ENCODE measurements at places on chromosomes 3 and 15.

- DNase-seq, result no peak
Measured at GRCh38 chr3:66041116-66041515, 2.4 kb upstream of the MAGI1 start.

DNA sequence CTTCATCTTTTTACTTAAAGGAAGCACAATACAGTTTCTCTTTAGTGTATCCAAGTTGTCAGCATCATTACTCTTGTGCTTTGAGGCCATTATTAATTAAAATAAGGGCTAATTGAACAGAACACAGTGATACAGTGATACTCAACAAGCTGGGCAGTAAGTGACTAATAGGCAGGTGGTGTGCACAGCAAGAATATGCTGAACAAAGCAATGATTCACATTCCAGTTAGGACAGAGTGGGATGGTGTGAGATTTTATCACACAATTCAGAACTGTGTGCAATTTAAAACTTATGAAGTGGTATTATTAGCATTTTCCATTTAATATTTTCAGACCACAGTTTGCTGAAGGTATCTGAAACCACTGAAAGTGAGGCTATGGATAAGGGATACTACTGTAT lies 116.9 kb downstream of the PLOD2 start:
- DNase-seq, result no peak

GRCh38 chr3:72587282-72587681 lies 261.0 kb downstream of the SHQ1 start:
- DNase-seq, result no peak

- DNase-seq, result no peak
Measured at GRCh38 chr3:102124704-102125103, 275.4 kb downstream of the NFKBIZ start.

GRCh38 chr3:41267975-41268640 lies 68.8 kb downstream of the CTNNB1 start:
- no peak for DNase-seq

- DNase-seq, result no peak
Measured at GRCh38 chr3:10780243-10780642, 35.8 kb upstream of the SLC6A11 start.

- no peak for DNase-seq
Measured at GRCh38 chr3:72597756-72598195, 250.5 kb downstream of the SHQ1 start.

DNA sequence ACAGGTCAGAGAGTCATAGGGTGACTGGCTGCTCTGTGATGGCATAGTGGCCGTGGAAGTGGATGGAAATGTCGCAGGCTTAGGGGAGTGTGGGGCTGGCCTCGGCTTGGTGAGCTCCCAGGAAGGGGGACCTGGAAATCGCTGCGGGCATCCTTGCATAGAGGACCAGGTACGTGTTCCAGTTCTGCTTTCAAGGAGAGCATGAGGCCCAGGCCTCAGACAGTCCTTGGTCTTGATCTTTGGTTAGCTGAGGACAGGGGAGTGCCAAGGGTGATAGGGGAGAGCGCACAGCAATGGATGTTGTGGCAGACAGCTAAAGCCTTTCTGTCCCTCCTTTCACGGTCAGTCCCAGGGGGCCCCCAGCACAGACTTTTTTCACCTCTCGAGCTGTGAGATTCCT lies 110.5 kb downstream of the SNRPN start:
- no peak for DNase-seq

GRCh38 chr15:67838789-67839332 lies 984 bp downstream of the RNU6-1 start:
- peak; percentile 53 for DNase-seq

- no peak for DNase-seq
Measured at GRCh38 chr15:99965376-99965775, 232.1 kb upstream of the LYSMD4 start.

GRCh38 chr3:12343047-12343501 lies 54.2 kb downstream of the PPARG start:
- no peak for DNase-seq

DNA sequence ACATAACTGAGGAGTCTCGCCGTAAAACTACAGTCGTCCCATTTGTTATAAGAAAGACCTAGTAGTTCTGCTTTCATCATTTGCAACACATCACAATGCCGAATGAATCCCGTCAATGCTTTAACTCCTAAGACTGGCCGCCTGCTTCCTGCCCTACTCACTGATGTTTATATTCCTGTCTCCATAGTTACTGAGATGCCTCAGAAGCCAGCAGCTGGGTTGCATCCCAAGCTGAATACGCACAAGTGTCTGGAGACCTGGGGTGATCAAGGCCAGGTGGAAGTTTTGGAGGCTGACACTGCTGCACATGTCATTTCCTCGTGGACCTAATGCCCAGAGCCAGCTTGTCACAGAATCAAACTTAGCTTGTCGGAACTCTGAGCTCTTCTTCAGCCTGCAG lies 95.2 kb upstream of the UBE2E1 start:
- DNase-seq, result no peak

GRCh38 chr3:112653881-112654300 lies 12.9 kb upstream of the CCDC80 start:
- DNase-seq, result no peak

DNA sequence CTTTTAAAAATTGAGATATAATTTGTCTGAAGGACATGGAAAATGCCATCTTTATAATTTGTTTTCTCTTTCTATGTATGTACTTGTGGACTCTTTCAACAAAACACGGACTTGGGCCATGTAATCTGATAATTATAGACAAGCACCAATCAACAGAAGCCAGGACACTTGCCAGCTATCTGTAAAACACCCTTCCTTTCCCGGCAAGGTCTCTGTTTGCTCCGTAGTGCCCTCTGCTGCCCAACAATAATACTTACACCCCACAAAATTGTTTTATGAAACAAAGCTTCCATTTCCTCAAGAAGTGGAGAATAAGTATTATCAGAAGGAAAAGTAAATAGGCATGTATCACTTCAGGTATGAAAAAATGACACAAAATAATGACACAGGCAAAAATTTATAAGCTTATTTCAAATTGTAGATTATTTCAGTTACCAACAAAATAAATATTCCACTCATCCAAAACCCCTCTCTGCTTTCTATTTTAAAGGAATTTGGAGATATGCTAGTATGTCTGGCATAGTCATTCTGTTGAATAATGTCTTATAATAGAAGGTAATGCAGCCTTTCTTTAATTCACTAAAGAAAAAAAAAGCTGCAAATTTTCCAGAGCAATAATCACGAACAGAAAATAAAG lies 32.8 kb downstream of the MYH15 start:
- peak; percentile 61 for DNase-seq

DNA sequence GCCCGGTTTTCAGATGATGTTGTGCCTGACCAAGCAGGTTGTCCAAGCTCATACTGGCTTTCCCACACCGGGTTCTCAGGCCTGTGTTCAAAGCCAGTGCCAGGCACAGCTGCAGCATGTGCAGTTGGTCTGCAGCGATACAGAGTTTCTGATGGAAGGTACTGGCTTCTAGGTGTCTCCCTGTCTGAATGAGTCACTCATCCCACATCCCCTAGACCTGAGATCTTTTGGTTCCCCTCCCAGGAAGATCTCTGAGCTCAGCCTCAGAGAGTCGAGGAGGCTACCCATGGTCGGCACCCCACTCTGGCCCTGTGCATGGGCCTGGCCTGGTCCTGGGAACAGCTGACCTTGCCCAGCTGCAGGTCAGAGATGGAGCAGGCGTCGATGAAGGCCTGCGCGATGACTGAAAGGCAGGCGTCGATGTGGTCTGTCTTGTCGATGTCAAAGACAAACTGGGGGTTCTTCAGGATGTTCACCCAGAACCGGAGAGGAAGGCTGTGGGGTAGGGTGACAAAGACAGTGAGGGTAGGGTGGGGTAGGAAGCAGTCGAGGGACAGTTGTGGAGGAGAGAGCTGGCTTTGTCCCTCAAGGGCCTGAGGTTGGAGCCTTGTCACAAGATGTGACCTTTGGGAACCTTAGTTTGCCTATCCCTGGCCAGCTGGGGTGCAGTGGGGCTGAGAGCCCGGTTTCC lies 15.3 kb downstream of the H1-8 start:
- no peak for DNase-seq

DNA sequence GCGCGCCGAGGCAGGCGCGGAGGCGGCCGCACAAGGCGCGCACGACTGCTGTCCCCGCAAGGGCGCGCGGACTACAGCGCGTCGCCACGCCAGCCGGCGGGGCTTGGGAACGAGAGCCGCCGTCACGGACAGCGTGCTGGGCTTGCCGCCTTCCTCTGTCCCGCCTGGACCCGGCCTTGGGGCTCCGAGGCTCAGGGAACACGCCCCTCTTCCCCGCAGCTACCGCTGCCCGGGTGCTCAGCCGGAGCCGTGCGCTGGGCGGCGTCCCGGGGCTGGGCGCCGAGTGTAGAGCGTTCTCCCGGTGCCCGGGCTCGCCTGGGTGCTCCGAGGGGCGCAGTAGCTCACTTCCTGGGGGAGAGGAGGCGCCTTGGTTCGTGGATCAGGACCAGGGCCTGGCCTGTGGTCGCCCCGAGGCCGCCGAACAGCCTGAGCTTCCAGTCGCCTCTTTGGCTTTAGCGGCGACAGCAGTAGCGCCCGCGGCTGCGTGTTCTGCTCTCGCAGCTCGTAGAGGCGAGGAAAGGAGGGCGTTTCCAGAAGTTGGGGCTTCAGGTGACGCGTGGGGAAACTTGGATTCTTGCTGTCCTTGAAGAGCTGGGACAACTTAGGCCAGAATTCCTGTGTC lies 226.7 kb upstream of the C2CD4B start:
- peak; percentile 65 for DNase-seq

- DNase-seq, result no peak
Measured at GRCh38 chr15:67063689-67064606, 1.5 kb upstream of the SMAD3 start.

DNA sequence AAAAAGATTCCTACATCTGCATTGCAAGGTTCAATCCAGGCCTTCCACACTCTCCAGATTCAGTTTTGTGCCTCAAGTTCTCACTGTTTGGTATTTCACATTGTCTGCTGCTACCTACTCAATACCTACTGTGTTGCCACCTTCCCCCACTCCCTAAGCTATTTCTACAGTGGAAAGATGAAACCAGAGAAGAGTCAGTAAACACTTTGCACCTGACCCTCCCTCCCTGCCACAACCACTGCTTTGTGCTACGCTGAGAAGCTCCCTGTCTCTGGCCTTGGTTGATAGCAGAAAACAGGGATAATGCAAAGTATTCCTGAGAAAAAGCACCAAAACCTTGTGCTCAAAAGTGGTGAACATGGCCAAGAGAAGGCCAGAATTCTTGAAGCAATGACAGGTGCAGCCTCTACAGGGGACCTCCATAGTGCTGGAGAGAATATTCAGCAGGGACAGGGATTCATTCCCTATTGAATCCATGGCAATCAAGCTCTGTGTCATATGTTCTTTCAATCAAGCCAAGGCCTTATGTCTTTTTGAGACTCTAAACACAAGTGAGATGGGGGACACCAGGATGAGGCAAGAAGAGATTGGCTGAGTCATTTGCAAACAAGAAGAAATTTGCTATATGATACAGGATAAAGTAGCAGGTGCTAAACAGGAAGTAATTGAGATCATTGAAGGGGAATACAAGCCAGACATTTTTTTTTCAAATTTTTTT lies 83.5 kb upstream of the LIPC start:
- no peak for DNase-seq

- DNase-seq, result no peak
Measured at GRCh38 chr3:2823031-2823430, 287.1 kb downstream of the IL5RA start.

GRCh38 chr3:133992951-133993620 lies 36.6 kb downstream of the SLCO2A1 start:
- no peak for DNase-seq

GRCh38 chr3:153469162-153469561 lies 307.1 kb downstream of the RAP2B start:
- DNase-seq, result no peak

DNA sequence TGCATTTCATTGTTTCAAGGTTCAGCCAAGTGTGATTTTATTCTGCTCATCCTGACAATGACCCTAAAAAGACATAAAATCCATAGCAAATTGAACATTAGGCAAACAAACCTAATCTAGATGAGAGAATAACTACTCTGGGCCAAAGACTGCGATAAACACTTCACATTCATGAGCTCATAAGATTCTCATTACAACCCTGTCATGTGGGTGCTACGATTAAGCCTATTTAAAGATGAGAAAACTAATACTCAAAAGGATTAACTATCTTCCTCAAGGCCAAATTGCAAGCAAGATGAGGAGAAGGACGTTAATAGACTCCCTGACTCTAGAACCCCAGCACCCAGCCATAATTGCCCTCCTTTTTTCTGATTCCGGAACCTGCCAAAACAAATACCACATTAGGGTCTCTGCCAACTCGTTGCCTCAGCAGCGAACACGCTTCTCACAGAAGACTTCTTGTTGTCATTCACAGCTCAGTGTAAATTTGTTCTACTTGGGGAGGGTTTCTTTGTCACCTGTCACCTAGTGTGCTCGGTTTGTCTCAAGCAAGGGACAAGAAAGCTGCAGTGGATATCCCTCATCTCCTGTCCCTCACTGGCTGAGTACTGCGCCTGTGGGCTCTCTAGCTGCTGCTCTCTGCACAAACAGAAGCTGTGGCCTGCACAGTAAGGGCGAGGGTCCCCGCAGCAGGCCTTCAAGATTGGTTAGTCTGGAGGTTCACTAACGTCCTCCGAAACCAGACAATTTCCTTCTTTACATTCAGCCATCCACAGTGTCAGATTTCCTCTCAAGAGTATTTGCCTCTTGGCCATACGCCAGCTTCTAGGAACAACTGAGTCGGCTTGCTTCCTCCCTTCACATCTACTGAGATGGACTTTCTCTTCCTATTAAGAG lies 200.0 kb upstream of the UBE2E2 start:
- DNase-seq, result no peak

- peak; percentile 40 for DNase-seq
Measured at GRCh38 chr15:31300208-31300661, 26.4 kb upstream of the KLF13 start.

DNA sequence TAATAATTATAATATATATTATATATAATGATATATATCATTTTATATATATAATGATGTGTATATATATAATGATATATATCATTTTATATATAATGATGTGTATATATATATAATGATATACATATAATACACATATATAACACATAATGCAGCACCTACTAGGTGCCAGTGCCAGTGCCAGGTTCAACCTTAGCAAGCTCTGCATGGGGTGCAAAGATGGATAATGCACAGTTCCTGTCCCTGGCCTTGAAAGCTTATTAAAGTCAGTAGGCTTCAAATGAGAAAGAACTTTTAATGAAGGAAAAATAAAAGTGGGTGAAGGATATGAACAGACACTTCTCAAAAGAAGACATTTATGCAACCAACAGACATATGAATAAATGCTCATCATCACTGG lies 192.7 kb upstream of the SLC2A2 start:
- DNase-seq, result no peak

- DNase-seq, result no peak
Measured at GRCh38 chr15:40349163-40349562, 1.7 kb upstream of the PHGR1 start.

DNA sequence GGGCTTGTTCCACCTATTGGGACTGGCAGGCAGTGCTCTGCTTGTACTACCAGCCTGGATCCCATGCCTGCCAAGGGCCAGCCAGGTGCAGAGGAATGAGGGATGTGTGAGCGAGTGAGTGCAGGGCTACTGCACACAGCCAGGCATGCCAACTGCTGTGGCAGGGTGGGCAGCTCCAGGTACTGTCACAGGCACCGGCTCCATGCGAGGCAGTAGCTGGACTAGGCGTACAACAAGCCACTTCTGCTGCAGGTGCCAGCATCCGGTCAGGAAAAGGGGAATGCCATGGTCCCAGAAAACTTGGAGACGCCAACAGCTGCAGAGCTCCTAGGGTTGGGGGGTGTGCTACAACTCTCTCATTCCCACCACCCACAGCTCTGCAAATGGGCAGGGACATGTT lies 1356.7 kb downstream of the SI start:
- no peak for DNase-seq

GRCh38 chr3:3170998-3171397 lies 8.5 kb downstream of the CRBN start:
- DNase-seq, result no peak

GRCh38 chr3:52088445-52089367 lies 32.3 kb upstream of the DUSP7 start:
- no peak for DNase-seq

Measured in liver (tissue), 10 donors.